NCI-H2029 treated with DMSO at 0.1 percent for 48 hours (cell line): ENCODE measurements at places on chromosomes 11 and 22.
A peak's percentile ranks its signal among the peaks of the same experiment; 100 is the strongest.

- DNase-seq, result no peak
These were observed 36.8 kb downstream of the CELF1 start for GRCh38 chr11:47516155-47516554.

DNA sequence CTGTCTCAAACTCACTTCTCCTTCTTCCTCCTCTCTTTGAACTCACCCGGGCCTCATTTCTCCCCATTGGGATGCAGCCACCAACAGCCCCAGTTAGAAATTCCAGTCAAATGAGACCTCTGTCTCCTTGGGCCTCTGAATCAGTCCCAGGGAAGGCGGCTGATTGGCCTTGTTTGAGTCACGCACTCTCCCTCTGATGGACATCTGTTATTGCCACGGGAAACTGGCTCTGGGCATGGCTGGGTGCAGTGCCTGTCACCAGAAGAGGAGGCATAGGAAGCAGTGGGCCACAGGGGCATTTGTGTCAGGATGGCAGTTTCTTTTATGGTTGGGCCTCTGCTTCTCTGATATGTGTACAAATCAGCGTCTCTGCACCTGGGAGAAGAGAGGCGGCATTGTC is 9.6 kb upstream of the WNT11 start:
- DNase-seq, result no peak

GRCh38 chr11:128662076-128662475 is 31.8 kb upstream of the FLI1 start:
- DNase-seq, result no peak

DNA sequence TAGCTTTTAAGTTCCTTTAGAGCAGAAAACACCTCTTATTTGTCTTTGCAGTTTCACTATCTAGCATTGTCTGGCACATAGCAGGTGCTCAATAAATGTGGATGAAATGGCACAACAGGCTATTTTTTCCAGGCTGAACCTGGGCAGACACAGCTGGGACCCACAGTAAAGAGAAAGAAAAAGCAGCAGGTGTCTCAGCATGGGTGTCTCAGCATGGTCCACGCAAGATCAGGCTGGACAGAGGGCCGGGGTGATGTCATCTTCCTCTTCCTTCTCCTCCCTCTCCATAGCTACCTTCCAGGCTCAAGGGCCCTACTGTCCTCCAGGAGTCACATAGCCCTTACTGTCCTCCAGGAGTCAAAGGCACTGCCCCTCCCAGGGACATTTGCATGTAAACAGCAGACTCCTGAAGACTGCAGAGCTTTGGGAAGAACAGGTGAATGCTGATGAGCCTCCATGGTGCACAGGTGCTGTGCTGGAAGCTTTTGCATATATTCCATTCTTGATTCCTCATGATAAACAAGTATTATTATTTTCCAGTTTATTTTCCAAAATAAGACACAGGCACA is 65.2 kb downstream of the DSCAML1 start:
- peak; percentile 43 for DNase-seq

- DNase-seq, result no peak
These were observed 8.3 kb downstream of the SMTN start for GRCh38 chr22:31089160-31090100.

DNA sequence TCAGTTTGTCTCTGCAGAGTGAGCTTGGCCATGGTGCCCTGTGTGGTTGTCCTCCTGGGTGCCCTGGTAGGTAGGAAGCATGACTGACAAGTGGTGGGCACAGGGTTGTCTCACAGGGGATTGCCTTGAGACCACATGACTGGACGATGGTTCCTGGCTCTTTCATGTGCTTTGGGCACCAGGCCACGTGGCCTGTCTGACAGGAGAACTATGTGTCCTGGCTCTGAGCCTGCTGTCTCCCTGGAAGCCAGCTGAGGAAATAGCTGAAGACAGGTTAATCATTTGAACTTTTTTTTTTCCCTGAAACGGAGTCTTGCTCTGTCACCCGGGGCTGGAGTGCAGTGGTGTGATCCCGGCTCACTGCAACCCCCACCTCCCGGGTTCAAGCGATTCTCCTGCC is 93.2 kb downstream of the LDLRAD3 start:
- no peak for DNase-seq

- DNase-seq, result peak; percentile 76
These were observed 625 bp downstream of the RFPL2 start for GRCh38 chr22:32204040-32204855.

DNA sequence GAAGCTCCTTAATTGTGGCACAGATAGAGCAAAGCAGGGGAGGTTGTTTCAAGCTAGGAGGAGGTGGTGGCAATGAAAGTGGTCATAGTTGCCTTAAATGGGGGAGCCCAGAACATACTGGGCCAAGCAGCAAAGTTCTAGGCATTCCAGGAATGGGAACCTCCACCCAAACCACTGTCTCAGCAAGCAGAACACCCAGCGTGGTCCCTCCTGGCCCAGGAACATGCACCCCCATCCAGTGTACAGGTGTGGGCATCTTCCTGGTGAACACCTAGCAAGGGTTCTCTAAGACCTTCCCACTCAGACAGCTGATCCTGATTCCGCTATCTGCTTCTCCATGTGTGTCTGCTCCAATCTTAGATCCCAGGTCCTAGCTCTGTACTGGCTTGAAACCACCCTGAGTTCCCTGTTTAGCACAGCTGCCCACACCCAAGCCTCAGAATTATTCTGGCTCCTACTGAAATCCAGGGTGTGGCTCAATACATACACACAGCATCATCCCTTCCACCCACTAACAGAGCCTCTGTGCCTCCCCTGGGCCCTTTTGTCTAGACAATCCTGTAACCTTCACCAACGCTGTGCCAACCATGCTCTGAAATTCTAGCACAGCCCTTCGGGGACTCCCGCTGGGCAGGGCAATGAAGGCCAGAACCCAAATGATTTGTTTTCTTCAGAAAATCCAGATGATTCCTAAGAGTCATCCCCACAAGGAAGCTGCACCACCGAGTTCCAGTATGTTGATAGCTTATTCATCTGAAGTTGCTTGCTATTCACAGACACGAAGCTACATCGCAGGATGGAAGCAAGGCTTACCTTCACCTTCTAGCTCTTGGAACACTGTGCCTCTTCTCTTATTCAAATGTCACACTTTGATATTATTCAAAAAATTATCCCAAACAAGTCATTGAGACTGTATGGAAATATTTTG is 76.6 kb downstream of the ABTB2 start:
- DNase-seq, result no peak

DNA sequence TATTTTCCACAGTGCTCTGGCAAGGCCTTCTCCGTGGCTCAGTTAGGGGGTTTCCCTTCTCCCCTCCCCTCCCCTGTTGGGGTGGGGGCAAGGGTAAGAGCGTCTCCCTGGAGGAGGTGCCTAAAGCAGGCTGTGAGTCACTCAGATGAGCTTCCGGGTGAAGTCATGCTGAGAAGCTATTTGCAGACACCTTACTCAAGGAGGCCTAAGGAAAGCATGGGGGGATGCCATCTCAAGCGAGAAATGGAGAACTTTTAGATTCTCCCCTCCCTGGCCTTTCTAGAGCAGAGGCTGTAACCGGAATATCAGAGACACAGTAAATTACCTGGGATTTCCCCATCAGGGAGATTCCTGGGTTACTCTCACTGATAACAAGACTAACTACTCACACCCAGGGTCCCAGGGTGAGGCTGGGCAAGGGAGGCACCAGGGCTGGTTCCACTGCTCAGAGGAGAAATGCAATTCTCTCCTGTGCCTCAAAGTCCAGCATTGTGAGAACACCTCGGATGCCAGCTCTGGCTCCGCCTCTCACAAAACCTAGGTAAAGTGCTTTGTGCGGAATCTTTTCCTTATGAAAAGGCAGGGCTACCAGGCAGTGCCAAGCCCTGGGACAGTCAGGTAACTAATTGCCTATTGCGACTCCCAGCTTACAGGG is 123.6 kb downstream of the ABTB2 start:
- no peak for DNase-seq

- DNase-seq, result no peak
These were observed 27.8 kb upstream of the ANO5 start for GRCh38 chr11:22165087-22165486.

DNA sequence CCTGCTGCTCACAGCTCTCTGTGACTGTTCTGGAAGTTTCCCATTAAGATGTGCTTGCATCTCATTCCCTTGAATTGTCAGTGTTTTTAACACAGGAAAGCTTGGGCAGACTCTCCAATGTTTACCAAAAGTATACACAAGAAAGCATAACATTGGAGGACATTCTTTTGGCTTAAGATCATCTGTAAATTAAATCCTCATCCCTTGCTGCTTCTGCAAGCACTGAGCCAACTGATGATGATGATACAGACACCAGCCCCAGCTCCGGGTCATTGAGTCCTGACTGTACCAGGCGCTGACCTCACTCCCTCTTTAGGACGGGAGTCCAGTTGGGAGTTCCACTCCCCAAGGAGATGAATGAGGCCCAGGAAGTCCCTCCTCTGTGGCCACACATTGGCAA is 23.8 kb downstream of the CD82 start:
- no peak for DNase-seq

DNA sequence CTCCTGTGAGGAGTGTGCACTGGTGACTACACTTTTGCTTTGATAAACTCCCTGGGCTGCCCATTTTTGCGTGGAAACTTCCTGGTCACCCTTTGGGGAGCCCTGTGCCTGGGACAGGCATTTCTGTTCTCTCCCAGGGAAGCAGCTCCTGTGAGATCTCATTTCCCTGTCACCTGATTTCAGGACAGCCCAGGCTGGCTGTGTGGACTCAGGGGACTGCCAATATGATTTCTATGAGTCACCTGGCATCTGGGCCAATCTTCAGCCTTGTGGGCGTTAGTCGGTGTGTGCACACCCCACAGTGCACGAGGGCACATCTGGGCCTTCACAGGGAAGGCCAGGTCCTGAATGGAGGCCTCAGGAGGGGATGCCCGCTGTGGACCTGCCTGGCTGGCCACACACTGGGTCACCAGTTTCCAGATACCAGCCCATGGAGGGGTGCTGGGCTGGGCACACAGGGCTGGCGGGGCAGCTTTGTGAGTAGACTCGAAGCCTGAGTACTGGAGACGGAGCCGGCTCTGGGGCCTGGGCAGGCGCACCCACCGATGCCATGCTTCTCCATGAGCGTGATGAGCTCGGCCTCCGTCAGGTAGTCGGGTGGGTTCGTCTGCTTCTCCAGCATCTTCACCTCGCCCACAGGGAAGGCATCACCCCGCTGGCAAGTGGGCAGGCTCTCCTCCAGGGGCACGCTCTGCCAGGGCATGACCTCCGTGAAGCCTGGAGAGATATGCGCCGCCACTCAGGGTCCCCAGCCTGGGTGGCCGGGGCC is 9.4 kb upstream of the PPM1F start:
- DNase-seq, result no peak

- DNase-seq, result no peak
These were observed 14.1 kb downstream of the FAM181B start for GRCh38 chr11:82719361-82720105.

DNA sequence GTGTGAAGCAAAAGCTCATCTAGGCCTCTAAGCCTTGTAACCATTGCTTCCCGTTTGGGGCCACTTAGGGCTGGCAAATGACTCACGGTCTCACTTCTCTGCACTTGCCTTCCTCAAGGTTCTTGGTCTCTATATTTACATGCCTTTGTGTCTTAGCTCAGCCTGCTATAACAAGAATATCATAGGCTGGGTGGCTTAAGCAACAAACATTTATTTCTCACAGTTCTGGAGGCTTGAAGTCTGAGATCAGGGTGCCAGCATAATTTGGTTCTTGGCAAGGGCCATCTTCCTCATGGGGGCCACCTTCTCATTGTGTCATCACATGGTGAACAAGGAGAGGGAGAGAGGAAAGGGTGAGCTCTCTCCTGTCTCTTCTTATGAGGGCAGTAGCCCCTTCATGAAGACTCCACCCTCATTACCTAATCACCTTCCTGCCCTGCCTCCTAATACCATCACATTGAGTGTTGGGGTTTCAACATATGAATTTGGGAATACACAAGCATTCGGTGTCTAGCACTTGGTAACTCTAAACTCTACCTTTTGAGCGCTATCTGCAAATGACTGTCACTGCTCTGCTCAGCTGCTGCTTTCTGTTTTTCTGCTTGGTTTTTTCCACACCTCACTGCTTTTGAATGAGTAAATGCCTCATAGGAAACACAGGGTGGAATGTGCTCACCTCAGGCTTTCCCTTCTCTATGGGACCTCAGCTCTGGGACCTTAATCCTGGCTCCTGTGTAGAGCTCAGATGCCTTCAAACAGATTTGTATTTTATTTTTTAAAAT is 16.2 kb upstream of the ME3 start:
- no peak for DNase-seq

- DNase-seq, result no peak
These were observed 1.0 kb downstream of the RIC3 start for GRCh38 chr11:8167796-8168195.

- no peak for DNase-seq
These were observed 6.2 kb downstream of the LDLRAD3 start for GRCh38 chr11:35950082-35950481.

DNA sequence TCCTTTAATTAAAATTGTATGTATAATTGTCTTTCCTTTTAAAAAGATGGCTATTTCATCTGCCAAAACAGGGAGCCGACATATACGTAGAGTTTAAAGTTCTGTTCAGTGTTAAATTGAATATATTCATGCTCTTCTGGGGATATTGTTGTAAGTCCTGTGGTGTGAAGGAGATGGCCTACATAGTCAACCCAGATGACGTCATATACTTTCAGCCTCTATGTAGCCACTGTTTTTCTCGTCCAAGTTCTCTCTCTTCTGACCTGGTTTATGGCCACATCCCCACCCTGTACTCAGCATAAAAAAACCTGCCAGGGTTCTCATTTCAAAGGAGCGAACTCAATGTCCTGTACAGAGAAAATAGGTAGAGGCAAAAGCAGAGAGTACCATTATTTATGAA is 509.4 kb upstream of the ARHGAP42 start:
- DNase-seq, result no peak

DNA sequence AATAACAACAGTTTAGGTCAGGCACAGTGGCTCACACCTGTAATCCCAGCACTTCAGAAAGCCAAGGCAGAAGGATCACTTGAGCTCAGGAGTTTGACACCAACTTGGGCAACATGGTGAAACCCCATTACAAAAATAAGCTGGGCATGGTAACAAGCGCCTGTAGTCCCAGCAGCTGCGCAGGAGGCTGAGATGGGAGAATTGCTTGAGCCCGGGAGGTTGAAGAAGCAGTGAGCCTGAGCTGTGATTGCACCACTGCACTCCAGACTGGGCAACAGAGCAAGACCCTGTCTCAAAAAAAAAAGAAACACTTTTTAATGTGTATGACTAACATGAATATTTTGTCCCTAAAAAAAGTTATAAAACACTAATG is 24.5 kb upstream of the TFIP11 start:
- DNase-seq, result no peak
